ENCODE measurements at places on chromosomes 5 and 9.

DNA sequence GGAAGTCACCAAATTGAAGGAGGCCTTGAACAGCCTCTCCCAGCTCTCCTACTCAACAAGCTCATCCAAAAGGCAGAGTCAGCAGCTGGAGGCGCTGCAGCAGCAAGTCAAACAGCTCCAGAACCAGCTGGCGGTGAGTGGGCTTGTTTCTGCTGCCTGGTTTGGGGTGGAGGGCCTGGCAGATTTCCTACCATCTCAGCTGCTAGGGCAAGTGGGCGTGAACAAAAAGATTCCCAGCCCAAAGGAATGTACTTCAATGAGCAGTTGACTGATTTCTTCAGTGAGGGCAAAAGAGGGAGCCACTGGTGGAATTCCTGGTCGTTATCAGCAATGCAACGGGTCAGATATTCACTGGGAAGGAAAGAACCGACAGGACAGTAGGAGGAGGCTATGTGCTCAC lies 12.6 kb upstream of the TTC23L start:
- DNase-seq = no peak

GRCh38 chr9:89695441-89695891 lies 90.7 kb downstream of the GADD45G start:
- DNase-seq = no peak

DNA sequence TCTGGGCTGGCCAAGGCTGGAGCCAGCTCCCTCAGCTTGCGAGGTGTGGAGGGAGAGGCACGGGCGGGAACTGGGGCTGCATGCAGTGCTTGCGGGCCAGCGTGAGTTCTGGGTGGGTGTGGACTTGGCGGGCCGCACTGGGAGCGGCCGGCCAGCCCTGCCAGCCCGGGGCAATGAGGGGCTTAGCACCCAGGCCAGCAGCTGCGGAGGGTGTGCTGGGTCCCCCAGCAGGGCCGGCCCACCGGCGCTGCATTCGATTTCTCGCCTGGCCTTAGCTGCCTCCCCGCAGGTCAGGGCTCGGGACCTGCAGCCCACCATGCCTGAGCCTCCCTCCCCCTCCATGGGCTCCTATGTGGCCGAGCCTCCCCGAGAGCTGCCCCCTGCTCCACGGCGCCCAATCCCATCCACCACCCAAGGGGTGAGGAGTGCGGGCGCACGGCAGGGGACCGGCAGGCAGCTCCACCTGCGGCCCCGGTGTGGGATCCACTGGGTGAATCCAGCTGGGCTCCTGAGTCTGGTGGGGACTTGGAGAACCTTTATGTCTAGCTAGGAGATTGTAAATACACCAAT lies 302.6 kb upstream of the ADAMTS16 start:
- no peak for DNase-seq

DNA sequence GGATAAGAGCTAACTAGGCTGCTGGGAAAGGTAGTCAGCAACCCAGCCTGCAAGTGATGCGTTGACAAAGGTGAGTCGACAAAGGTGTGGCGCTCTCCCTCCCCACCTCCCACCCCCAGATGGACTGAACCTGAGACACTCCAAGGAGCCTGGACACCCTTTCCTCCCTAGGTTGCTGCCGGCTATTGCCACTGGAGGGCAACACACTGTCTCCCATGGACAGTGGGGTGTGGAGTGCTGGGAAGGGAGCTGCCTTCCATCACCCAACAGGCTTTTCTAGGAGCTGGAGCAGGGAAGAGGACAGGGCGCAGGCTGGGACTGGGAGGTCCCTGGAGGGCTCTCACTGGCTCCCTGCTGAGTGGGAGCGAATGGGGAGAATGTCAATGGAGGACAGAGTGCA lies 75.4 kb upstream of the ARAP3 start:
- DNase-seq = no peak
